H7 (cell line): ENCODE measurements at places on chromosomes 7 and 10.

DNA sequence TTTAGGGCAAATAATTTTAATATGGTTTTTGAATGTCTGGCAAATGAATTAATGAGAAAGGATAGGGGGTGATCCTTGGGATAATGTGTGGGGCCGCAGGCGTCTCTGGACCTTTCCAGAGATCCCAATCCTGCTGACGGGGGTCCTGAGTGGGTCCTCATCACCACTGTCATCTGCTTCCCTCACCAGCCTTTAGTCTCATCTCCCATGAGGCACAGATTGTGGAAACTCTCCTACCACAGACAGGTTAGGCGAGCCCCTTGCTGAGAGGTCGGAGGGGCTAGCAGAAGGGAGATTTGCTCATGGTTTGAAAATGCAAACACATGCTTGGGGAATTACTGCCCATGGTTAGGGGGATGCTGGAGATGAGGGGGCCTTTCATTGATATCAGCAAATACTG lies 484.6 kb downstream of the RPS24 start:
- DNase-seq: no peak

DNA sequence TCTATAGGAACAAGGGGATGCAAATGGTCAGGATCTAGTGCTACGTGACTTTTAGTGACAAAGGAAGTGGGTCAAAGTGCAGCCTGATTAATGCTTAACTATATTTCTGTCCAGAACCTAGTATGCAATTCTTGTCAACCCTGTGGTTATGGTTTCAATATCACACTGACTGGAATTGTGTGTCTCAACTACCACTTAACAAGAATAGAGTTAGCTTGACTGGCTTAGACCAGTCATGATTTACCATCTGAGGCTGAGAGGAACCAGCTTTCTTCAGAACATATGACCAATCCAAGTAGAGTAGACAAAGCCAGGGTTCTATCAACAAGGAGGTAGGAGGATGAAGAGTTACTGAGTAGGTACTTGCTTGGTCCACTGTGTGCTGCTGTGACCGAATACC lies 54.4 kb downstream of the MYPN start:
- DNase-seq: no peak

- no peak for DNase-seq
Observed at GRCh38 chr7:44195889-44196288, 4.9 kb upstream of the YKT6 start.

GRCh38 chr7:10718768-10719167 lies 254.9 kb upstream of the PHF14 start:
- no peak for DNase-seq

DNA sequence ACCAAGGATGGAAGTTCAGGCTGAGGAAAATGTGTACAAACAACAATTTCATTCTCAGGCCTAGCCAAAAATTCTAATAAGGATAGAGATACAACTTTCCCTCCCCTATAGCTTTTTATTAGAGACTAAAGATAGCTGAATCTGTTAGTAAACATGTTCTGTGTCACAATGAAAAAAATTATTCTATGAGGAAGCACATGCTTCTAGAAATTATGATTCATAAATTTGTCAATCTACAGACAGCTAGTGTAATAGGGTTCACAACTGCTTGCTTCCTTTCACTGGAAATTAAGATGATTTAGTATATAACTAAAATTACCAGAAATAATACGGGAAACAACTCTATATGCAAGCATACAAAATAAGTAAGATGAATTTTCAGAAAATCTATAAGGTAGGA lies 56.6 kb downstream of the CCDC3 start:
- DNase-seq: no peak

DNA sequence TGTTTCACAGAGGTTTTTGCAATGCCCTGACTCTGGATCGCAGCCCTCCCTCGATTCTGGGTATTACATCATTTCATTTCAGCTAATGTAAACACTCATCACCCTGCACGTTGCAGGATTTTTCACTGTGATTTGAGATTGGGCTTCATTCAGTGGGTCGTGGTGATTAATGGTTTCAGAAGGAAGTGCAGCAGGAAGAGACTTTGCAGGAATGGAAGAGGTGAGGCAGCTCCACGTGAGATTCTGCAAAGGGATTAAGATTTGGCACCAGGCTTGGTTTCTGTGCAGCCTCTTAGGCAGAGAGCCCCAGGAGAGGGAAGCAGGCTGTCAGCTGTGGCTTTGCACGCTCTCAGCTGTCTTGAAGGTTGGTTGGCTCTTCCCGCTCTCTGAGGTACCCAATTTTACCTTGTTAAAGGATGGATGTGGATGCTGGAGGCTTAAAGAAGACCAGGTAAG lies 95.2 kb downstream of the PLCE1 start:
- no peak for DNase-seq

- no peak for DNase-seq
Observed at GRCh38 chr7:97007583-97007861, 2.2 kb downstream of the DLX6 start.

GRCh38 chr10:15859509-15859905 lies 800 bp downstream of the MINDY3 start:
- no peak for DNase-seq

DNA sequence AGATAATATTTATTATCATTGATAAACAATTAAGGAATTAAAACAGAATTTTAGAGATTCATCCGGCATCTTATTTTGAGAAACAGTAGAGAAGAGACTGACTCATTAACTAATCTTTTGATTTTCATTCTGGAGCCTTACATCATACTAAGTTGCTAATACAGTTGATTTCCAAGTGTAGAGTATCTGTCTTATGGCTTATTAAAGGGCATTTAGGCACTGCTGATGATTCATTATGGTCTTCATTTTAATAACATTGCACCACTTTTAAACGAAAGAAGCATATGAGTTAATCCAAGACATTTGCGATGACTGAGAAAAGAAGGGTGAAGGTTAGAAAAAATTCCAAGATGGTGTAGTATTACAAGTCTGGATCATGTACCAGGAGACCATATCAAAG lies 186.0 kb upstream of the CACNA2D1 start:
- no peak for DNase-seq

- DNase-seq: no peak
Observed at GRCh38 chr10:121053151-121053550, 202.0 kb downstream of the WDR11 start.

DNA sequence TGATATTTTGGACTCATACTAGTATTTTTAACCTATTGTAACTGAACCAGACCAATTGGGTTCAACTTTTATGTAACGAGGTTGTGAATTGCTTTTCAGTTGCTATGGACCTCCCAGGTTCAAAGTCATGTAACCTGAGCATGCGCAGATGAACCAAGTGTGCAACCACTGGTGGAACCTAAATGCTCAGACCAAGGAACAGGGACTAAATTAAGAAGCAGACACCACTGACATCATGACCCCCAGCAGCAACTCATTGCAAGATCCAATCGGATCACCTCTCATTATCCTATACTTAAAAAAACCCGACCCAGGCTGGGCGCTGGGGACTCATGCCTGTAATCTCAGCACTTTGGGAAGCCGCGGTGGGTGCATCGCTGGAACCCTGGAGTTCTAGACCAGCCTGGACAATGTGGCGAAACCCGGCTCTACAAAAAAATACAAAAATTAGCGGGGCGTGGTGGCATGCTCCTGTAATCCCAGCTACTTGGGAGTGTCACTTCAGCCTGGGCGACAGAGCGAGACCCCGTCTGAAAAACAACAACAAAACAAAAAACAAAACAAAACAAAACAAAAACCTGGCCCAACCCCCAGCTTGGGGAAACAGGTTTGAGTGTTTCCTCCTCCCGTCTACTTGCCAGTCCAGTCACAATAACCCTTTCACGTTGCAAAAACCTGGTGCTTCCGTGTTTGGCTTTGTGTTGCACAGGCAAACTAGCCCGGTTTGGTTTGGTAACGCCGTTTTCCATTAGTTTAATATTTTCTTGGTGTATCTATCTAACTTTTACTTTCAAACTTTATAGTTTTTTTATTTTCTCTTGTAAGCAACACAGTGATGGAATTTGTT lies 11.3 kb upstream of the ZNF518A start:
- DNase-seq: no peak

- no peak for DNase-seq
Observed at GRCh38 chr10:69468751-69469089, 17.5 kb downstream of the TSPAN15 start.

GRCh38 chr10:33808475-33808874 lies 474.0 kb upstream of the NRP1 start:
- no peak for DNase-seq

GRCh38 chr10:46304062-46304461 lies 17.3 kb downstream of the ANTXRL start:
- DNase-seq: no peak

DNA sequence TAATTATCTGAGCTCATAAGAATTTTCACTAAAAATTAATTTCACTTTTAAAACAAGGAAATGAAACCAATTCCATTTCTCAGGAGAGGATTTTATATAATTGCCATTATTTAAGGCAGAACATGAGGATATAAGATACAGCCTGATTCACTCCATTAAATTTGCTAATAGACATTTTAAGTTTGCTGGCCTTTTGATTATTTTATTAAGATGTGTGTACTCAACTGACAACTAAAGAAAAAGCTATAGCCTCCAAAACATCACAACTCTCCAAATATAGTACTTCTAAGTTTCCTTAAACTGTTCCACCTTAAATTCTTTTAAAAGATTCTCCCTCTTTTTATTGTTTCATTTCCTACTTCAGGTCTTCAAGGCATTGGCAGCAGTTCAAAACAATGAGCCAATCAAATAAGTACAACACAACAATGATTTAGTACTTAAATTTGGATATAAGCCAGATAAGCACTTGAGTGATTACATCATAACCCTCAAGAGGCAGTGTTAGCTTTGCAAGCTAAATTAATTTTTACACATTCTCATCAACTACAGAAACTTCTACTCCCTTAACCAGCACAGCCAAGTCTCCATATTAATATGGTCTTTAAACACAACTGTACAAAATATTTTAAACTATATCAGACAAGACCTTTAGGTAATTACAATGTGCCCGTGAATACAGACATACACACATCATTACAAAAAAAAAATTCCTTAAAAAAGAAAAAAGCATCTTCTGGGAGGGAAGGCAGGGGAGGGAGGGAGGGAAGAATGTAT lies 121.8 kb downstream of the KMT2C start:
- no peak for DNase-seq

GRCh38 chr10:58651040-58651439 lies 138.4 kb downstream of the BICC1 start:
- DNase-seq: no peak

DNA sequence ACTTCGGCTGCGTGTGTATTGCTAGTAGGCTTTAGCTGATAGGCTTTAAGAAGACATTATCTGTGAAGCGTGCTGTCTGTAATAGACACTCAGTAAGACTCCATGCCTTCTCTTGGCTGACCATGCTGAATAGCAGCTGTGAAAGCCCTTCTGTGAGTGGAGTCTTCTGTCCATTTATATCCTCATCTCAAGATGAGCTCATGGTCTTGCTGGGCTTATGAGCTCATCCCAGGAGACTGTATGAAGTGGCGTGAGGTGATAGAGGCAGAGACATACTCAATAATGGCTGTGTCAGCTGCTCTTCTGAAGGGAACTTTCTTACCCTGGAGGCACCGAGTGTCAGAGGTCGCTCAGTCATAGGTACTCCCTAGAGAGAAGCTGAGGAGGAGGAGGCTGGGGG lies 111.5 kb downstream of the SH2D4B start:
- no peak for DNase-seq

- no peak for DNase-seq
Observed at GRCh38 chr7:147014286-147014955, 897.8 kb downstream of the CNTNAP2 start.
